ENCODE measurements at places on chromosomes 2 and 18.

DNA sequence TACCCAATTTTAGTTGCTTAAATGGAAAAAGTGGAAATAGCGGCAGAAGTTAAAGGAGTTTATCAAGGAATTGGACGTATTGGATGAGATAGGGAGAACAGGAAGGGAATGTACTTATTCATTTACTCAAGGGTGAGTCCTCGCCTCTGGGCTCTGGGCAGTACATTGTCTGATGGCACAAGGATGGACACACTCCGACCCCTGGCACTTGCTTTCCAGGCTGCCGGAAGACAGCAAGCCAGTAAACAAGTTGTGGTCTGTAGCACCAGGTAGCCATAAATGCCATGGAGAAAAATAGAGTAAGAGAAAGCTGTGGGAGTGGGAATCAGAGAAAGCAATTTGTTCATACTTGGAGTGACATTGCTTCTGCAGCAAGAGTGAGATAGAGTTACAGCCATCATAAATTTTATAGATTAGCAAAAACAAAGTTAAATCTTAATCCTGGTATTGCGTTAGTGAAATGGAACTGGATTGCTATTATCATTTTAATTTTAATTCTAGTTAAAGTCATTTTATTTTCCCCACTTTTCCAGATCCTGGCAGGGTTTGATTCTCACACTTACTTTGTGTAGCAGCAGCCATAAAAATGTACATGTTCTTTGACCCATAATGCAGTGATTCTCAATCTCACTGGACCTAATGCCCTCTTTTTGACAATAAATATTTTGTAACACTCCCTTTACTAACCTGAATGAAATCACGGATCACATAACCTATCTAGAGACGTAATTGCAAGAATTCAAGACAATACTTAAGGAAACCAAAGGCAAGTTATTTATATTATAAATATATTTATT lies 135.8 kb upstream of the BCL2L11 start:
- DNase-seq = no peak

DNA sequence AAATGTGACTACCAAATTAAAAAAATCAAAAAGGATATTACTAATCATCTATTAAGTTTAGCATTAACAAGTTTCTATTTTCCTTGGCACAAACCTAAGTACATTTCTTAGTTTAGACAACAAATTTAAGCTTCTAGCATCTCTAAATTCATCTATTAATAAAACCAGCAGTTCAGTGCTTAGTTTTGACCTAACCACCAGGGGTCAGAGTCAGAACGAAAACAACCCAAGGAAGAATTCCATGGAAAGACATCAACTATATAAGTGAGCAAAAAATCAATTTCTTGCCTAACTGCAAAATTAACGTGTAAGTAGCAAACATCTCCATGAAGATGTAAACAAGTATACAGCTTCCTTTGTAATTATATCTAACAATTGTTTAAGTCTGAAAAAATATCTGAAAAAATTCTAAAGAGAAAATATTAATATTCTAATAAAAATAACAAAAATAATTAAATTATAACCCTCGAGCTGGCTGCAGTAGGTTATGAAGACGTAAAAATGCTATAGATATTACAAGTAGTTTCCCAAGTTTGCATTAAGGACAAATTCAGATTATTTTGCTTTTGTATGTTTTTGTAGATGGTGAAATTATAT lies 83.7 kb downstream of the CERKL start:
- DNase-seq = peak; percentile 70

- no peak for DNase-seq
These were observed 2.0 kb downstream of the KCMF1 start for GRCh38 chr2:84972932-84973331.

DNA sequence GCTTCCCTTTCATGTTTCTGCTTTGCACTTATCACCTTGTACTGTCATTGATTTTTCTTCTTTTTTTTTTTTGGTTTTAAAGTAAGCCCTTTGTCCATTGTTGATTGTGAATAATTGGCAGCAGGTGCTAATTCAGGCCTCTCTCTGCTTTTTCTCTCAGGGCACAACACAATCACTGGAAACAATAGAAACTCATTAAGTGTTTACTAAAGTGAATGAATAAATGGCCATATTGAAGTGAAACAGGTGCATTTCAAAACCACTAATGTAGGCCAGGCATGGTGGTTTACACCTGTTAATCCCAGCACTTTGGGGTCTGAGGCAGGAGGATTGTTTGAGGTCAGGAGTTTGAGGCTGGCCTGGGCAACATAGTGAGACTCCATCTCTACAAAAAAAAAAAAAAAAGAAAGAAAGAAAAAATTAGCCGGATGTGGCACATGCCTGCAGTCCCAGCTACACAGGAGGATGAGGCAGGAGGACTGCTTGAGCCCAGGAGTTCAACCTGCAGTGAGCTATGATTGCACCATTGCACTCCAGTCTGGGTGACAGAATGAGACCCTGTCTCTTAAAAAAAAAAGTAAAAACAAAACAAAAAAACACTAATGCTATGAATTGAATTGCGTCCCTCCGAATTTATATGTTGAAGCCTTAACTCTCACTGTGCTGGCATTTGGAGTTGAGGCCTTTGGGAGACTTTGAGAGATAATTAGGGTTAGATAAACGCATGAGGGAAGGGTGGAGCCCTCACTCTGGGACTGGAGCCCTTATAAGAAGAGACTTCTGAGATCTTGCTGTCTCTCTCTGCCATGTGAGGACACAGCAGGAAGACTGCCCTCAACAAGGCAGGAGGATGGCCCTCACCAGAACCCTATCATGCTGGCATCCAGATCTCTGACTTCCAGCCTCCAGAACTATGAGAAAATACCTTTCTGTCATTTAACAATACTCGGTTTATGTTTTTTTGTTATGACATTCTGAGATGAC lies 19.9 kb downstream of the SLC38A11 start:
- peak; percentile 95 for DNase-seq
